Activated CD8-positive, alpha-beta memory T cell treated with anti-CD3 and anti-CD28 coated beads for 1 hour (primary cell): ENCODE measurements at places on chromosomes 1 and 21.

DNA sequence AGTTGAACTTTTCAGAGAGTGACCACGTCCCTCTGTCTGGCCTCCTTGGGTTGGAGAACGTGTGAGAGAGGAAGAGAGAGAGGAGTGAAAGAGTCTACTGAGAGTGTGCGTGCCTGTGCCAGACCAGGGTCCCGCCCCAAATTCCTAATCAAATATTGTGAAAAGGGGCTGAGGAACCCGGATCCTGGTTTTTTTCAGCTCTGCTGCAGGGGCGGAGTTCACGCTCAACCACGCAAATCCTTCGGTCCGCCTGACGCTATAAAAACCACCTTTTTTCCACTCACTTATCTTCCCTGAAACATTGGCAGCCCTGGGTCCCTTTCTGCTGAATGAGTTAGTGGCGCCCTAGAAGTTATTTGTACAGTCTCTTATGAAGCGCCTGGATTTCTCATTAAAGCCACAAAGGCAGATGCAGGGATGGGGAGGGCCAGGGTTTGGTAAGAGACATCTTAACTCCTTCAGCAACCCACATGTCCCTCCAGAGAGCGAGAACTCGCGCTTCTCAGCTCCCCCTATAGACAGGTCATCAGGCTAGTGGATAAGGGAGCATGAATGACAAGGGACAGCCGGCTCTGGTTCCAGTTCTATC lies at the start of gene FMOD:
Gene FMOD (minus strand): TSS at position 86 of the 589 bp plus-strand sequence. CDS start 2,852 bp downstream, outside the sequence.
- DNase-seq = no peak

GRCh38 chr1:205994346-205994745 lies 8.8 kb downstream of the RAB7B start:
- no peak for DNase-seq

- no peak for DNase-seq
Measured at GRCh38 chr1:198287916-198288315, 131.1 kb downstream of the NEK7 start.

GRCh38 chr1:16117936-16118335 lies 37.9 kb downstream of the EPHA2 start:
- no peak for DNase-seq

- DNase-seq = no peak
Measured at GRCh38 chr1:19367584-19368041, 55.5 kb downstream of the SLC66A1 start.

DNA sequence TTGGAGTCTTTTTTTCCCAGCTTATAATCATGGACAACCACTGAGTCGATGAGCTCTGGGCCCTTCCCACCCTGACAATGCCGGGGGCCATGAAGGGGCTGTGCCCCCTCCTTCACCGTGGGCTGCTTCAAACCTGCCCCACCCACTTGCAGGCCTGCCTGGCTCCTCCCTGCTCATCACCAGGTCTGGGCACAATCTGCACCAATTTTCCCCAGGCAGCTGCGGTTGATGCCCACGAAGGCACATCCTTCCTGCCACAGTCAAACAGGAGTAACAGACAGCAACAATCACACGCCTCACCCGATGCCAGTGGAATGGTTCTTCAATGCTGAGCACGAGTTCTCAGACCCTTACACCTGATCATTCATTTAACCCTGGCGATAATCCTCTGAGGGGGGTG lies 18.9 kb downstream of the PGLYRP3 start:
- DNase-seq = no peak
